ENCODE measurements at places on chromosomes 11 and 22.

- no peak for DNase-seq
Observed at GRCh38 chr11:63629426-63629825, 15.2 kb upstream of the PLAAT3 start.

DNA sequence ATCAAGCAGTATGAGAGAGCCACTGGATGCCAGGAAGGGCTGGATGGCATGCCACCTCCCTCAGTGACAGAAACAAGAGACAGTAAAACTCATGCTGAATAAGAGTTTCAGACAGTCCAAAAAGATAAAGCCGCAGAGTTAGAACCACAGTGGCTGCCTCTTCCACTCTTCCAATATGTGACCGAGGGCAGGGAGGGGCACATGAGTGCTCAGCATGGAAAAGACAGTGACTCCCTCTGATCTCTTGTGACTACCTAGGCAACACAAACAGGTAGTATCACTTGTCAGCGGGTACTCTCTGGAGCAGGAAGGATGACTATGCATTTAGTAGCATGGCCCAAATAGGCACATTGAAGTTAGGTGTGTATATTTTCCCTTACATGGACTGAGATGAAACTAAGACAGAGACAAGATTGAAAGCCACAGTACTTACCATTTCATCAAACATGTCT lies 295.4 kb downstream of the CADM1 start:
- no peak for DNase-seq

GRCh38 chr11:35590412-35590811 lies 27.8 kb upstream of the FJX1 start:
- no peak for DNase-seq

- no peak for DNase-seq
Observed at GRCh38 chr11:7672276-7672959, 882 bp downstream of the CYB5R2 start.

- DNase-seq = no peak
Observed at GRCh38 chr22:49853981-49854831, 562 bp downstream of the ZBED4 start.

DNA sequence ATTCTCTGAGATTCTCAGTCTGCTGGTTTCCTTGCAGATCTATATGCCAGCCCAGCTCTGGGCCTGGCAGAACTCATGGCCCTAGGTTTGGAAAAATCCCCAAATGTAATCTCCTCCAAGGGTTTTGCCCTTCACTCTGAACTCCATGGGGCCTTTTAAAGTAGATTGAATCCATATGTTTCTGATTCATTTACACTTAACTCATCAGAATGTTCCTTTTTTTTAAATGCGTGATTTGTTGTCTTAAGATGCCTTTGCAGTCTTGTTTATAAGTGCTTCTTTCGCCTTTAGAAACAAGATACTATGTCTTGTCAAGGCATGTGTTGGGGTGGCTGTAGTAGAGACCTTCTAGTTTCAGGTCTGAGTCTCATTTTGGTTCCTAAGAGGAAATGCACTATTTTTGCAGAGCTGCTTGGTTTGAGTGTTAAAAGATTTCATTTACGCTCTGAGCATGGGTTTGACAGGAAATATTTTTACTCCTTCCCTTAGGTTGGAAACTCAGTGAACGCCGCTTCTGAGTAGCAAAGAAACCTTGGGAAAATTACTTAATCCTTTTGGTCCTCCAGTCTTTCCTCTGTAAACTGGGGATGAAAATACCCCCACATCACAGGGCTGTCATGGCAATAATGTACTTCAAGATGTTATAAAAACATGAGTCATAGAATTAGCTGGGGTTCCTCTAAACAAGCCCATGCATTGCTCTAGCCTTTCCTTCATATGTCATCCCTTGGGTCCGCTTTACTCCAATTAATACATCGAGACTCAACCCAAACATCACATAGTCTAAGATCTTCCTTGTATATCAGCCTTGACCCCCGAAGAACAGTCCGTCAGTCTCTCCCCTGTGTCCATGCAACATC lies 83.5 kb downstream of the SNX19 start:
- no peak for DNase-seq

DNA sequence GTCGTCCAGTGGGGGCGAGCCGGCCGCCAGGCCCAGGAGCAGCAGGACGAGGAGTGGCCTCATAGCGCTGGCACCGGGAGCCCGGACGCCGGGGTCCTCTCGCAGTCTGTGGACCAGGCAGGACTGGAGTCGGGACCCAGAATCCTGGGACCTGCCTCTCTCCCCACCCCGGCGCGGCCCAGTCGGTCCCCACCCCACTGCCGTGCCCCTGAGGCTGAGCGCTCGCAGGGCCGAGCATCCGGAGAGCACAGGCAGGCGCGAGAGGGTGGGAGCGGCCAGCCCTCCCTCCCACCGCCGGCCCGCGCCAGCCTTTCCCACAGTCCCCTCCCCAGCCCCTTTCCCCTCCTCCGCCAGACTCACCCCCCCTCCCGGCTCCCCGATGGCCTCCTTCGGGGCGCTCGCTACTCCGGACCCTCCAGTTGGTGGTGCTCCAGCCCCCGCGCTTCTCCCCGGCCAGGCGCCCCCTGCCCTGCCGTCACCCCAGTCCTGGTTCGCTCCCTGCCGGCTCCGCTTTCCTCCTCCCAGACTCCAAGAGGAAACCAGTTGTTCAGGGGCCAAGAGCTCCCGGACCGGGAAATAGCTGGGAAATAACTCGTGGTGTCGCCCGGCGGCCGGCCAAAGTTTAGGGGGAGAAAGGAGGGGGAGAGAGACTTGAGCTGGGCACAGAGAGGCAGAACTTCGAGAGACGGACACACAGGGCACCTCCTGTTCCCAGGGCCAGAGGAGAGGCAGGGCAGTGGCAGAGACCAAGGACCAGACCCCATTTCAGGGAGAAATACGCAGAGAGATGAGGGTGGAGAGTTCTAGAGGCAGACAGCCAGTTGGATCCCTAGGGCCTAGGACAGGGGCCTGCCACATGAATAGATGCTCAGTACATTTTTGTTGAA lies at the start of gene C1QTNF5:
Gene C1QTNF5, minus strand, starts transcription at position 549 of the 887 bp plus-strand sequence. Its CDS starts 486 bp downstream, at position 63.
- DNase-seq = no peak

- no peak for DNase-seq
Observed at GRCh38 chr11:104462341-104462740, 298.4 kb upstream of the PDGFD start.

- DNase-seq = no peak
Observed at GRCh38 chr22:45254789-45255278, 14.1 kb upstream of the KIAA0930 start.

GRCh38 chr11:72195518-72196270 lies 3.8 kb downstream of the FOLR1 start:
- no peak for DNase-seq

- DNase-seq = no peak
Observed at GRCh38 chr11:2933375-2934020, 4.3 kb upstream of the PHLDA2 start.

- DNase-seq = no peak
Observed at GRCh38 chr11:2159536-2160413, 1.2 kb downstream of the INS start.

- DNase-seq = no peak
Observed at GRCh38 chr11:26572770-26573402, 823 bp upstream of the MUC15 start.

GRCh38 chr22:36912694-36913426 lies 568 bp upstream of the CSF2RB start:
- no peak for DNase-seq

GRCh38 chr22:27420817-27421361 lies 380.7 kb downstream of the MN1 start:
- DNase-seq = no peak

- peak; percentile 45 for DNase-seq
Observed at GRCh38 chr11:34650528-34650927, 29.6 kb downstream of the EHF start.

- DNase-seq = no peak
Observed at GRCh38 chr22:22547692-22548300, 11.3 kb downstream of the PRAME start.

- no peak for DNase-seq
Observed at GRCh38 chr11:33574331-33574730, 126.3 kb downstream of the C11orf91 start.

- DNase-seq = peak; percentile 26
Observed at GRCh38 chr22:24503137-24503842, 8.2 kb downstream of the UPB1 start.

GRCh38 chr11:75796091-75796435 lies 18.9 kb upstream of the UVRAG start:
- no peak for DNase-seq

DNA sequence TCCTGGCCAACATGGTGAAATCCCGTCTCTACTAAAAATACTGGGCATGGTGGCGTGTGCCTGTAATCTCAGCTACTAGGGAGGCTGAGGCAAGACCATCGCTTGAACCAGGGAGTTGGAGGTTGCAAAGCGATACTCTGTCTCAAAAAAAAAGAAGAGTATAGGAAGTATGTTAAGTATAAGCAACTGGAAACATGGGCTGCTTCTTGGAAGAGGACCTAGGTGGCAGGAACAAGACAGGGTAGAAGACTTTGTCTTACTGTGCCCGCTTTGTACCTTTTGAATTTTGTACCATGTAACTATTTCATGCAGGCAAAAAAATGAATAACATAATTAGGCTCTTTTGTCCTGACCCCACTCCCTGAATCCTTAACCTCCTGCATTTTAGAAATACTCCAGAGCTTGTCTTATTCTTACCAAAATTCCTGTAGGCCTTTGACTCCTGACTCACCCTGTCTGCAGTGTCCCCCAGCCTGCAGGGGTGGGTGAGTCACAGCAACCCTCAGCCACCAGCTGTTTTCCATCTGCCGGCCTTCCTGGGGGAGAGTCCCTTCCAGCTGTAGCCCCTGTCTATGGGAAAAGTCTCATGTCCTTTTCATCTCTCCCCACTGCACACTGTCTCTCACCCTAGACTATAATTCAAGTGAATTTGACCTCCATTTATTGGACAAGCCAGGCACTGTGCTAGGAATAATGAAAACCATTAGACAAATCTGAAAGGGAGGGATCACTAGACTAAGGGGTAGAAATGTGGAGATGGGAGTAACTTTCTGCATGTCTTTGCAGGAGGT lies 41.8 kb downstream of the TXN2 start:
- DNase-seq = no peak

- DNase-seq = no peak
Observed at GRCh38 chr22:27983361-27983791, 64.3 kb upstream of the PITPNB start.

DNA sequence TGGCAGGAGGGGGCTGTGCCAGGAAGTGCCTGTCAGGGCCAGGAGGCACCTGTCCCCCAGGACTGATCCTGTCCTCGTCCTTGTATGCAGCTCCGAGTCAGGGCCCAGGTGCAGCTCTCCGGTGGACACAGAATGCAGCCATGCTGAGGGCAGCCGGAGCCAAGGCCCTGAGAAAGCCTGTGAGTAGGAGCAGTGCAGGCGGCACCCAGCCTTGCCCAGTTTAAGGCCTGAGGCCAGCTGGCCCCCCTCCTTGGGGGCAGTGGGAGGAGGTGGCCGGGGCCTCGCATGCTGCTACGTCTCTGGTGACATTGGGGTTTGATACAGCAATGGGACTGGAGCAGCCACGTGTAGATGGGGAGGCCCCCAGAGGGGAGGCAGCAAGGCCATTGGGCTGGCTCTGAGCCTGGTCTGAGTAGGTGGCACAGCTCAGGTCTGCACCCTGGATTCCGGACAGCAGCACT lies 34.9 kb downstream of the SBF1 start:
- no peak for DNase-seq

DNA sequence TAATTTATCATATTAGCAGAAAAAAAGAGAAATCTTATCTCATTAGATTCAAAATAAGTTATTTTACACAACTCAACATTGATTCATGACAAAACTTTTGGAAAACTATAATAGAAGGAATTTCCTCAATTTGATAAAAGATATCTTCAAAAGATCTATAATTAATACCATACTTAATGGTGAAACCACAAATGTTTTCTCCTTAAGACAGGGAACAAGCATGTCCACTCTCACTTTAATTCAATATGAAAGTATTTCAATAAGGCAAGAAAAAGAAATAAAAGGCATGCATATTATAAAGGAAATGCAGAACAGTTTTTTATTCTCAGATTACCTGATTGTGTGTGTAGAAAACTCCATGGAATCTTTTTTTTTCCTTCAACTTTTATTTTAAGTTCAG lies 23.6 kb downstream of the MTNR1B start:
- no peak for DNase-seq

GRCh38 chr11:69382131-69383128 lies 88.5 kb downstream of the MYEOV start:
- no peak for DNase-seq

- DNase-seq = no peak
Observed at GRCh38 chr22:44588348-44588747, 90.3 kb upstream of the RTL6 start.

DNA sequence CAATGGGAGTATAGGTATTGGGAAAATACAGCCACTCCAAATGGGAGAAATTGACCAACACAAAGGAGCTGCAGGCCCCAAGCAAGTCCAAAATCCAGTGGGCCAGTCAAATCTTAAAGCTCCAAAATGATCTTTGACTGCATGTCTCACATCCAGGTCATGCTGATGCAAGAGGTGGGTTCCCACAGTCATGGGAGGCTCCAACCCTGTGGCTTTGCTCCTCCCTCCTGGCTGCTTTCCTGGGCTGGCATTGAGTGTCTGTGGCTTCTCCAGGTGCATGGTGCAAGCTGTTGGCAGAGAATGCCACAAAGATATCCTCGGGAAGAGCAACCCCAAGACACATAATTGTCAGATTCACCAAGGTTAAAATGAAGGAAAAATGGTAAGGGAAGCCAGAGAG lies 80.8 kb downstream of the IGLL5 start:
- no peak for DNase-seq

- no peak for DNase-seq
Observed at GRCh38 chr22:23121000-23121421, 20.8 kb downstream of the RSPH14 start.

GRCh38 chr11:17791144-17791543 lies 56.6 kb downstream of the KCNC1 start:
- no peak for DNase-seq

- no peak for DNase-seq
Observed at GRCh38 chr11:98940913-98941312, 79.8 kb upstream of the CNTN5 start.

- no peak for DNase-seq
Observed at GRCh38 chr22:38437416-38437815, 17.6 kb downstream of the KCNJ4 start.

DNA sequence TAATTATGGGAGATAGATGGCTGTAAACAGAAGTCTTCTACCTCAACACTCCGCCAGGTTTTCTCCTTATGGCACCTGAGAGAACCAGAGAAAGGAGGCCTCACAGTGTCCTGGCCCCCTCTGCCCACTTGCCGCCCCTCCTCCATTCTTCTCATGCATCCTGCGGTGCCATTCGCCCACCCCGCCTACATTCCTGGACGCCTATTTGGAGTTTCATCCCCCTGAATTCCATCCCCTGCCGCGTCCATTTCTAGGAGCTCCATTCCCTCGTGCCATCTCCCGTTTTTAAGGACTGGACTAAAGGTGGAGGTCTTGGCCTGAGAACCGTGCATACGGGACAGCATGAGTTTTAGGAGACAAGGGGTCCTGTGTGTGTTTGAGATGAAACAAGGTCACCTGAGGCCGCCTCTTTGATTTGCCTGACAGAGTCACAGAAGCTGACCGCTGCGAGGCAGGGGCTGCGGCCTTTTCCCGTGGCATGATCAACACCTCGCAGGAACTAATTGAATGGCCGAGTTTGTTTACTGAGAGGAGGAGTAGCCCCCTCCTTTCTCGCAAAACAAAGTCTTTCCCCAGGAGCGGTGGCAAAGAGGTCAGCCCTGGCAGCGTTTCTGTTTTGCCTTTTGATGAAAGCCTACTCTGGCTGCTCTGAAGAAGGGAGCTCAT lies 246.2 kb downstream of the ST3GAL4 start:
- DNase-seq = no peak

All from stimulated activated CD8-positive, alpha-beta memory T cell treated with anti-CD3 and anti-CD28 coated beads, Interleukin-7, amount 100 ng/mL, for 1 hour (primary cell).